Osteocyte (in vitro differentiated cells): ENCODE measurements at places on chromosomes 1 and 21. TPM values are rescaled to one million over a fixed set of nuclear protein-coding genes. Genes with fewer than 3 reads are reported as not detected.

- no peak overlapping the region for H3K4me3 ChIP-seq
- no peak for DNase-seq
- H3K27me3 ChIP-seq: no peaks in the 10 kb centered on the region
Observed at GRCh38 chr1:98099501-98099900, 178.7 kb upstream of the DPYD start.

GRCh38 chr1:3625151-3625907 is 514 bp downstream of the TPRG1L start:
- H3K27ac ChIP-seq: no peak overlapping the region
- H3K4me1 ChIP-seq: peaks cover 30% of the 10 kb centered on the region
- DNase-seq: no peak
- H3K27me3 ChIP-seq: no peaks in the 10 kb centered on the region
- H3K4me3 ChIP-seq: peak overlapping the region; percentile 93

DNA sequence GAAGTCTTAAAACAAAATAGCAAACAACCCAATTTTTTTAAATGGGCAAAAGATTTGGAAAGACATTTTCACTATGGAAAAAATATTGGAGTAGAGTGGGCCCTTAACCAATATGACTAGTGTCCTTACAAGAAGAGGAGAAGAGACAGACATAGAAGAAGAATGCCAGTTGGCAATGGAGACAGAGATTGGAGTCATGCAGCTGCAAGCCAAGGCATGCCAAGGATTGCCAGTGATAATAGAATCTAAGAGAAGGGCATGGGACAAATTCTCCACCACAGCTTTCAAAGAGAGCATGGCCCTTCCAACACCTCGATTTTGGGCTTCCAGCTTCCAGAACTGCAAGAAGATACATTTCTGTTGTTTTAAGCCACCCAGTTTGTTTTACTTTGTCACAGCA is 92.7 kb downstream of the RGS2 start:
- no peaks in the 10 kb centered on the region for H3K36me3 ChIP-seq
- H3K4me3 ChIP-seq: no peak overlapping the region
- H3K27ac ChIP-seq: no peak overlapping the region
- DNase-seq: no peak
- peaks cover 5% of the 10 kb centered on the region for H3K27me3 ChIP-seq
- peaks cover 7% of the 10 kb centered on the region for H3K4me1 ChIP-seq

- H3K27me3 ChIP-seq: no peaks in the 10 kb centered on the region
- peaks cover 37% of the 10 kb centered on the region for H3K4me1 ChIP-seq
- peaks cover 9% of the 10 kb centered on the region for H3K36me3 ChIP-seq
- H3K27ac ChIP-seq: peak overlapping the region; percentile 88
- H3K4me3 ChIP-seq: peak overlapping the region; percentile 60
Observed at GRCh38 chr1:246632281-246633168, 66.3 kb downstream of the CNST start.

- DNase-seq: no peak
- H3K27me3 ChIP-seq: no peaks in the 10 kb centered on the region
- no peak overlapping the region for H3K4me3 ChIP-seq
Observed at GRCh38 chr1:218775501-218776021, 398.1 kb upstream of the LYPLAL1 start.

The FAM177B gene
- not detected in 2 replicates for total RNA-seq
